ENCODE measurements at places on chromosomes 11 and 22.

DNA sequence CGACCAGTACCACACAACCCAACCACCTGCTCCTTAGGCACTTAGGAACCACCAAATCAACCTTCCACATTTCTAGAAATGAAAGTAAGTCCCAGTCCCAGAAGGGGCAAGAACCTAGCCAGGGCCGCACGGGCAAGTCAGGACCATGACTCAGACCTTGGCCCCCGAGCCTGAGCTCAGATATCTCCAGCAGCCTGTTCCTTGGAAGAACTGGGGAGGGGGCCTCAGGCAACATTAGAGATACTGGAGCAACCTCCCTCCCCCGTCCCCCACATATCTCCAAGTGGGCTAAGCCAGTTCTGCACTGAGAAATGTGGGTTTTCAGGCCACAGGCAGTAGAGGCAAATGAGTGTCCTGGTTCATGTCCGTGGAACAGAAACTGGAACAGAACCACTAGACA lies 7.7 kb downstream of the ARAP1 start:
- no peak for DNase-seq

- DNase-seq: no peak
Measured at GRCh38 chr11:77395460-77396173, 78.3 kb downstream of the PAK1 start.

GRCh38 chr11:130798801-130799200 lies 117.5 kb downstream of the SNX19 start:
- DNase-seq: no peak

DNA sequence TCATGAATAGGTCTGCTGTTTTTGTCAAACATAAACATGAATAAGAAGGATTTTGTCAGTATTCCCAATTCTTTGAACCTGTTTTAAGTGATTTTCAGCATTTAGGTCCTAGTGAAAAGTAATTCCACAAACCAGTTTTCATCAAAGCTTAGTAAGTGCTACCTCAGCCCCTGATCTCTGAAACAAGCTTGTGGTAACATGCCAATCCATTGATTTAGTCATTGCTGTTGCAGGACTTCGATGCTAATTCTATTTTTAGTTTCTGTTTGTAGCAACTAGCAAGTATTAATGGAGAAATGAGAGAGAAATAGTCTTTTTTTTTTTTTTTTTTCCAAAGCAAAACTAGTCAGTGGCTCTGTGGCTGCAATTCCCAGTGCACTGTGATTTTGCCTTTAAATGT lies 91.4 kb downstream of the JRKL start:
- DNase-seq: no peak

- no peak for DNase-seq
Measured at GRCh38 chr11:113396690-113397089, 9.1 kb downstream of the ANKK1 start.

DNA sequence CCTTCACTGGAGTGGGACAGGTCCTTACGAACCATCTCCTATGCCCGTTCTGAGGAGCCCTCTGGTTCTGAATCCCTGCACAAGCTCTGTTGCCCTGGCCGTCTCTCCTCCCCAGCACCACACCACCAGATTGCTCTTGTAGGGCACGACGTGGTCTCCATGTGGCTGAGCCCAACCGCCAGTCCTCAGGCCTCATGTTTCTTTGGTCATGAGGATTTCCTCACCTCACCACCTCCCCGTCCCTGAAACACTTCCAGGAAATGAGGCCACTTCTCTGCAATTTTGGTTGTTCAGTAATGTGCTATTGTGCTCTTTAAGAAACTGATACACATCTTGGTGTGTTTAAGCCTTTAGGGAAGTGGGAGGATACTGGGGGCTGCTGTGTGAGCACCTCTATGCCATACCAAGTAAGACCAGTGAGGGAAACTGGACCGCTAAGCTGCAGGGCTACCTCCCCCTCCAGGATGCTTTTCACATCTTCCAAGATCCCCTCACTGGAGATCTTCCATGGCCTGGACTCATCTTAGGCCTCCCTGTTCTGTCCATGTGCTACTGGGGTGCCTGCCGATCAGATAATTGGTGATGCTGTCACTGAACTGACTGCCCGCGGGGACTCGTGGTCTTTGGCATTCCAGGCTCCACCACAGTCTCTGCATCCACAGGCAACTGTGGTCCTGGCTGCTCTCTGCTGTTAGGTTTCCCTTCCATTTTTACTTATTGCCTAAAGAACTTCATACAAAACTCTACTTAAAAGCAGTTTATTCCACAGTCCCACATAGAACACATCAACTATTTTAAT lies 21.9 kb downstream of the DRICH1 start:
- no peak for DNase-seq

DNA sequence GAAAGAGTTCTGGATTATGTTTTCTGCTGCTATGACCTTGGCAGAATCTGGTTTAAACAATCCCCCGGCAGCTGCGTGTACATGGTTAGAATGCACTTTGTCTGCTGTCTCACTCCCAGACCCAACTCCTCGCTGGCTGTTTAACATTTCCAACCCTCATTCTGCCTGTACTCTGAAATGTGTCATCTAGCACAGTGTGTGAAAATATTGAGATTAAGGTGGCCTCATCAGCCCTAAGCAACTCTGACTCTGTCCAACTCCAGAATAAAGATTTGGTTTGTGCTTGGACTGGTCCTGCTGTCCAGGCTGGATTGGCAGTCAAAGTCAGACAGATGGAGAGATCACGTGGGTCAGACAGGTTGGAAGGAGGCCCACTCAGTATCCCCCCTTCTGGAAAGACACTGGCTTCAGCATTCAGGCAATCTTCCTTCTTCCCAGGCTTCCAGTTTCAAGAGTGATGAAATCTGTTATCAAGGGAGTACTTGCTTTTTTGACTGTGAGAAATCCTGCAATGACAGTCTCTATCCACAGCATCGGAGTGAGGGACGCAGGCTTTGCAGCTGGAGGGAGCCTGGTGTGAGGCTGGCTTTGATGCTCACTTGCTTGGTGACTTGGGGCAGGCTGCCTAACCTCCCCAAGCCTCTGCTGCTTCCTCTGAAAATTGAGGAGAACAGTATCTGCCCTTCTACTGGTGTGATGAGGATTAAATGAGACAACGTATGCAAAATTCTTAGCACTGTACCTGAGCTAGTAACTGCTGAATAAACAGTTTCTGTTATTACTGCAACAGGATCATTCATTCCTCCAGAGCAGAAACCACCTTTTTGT lies 29.8 kb downstream of the ABTB2 start:
- no peak for DNase-seq

DNA sequence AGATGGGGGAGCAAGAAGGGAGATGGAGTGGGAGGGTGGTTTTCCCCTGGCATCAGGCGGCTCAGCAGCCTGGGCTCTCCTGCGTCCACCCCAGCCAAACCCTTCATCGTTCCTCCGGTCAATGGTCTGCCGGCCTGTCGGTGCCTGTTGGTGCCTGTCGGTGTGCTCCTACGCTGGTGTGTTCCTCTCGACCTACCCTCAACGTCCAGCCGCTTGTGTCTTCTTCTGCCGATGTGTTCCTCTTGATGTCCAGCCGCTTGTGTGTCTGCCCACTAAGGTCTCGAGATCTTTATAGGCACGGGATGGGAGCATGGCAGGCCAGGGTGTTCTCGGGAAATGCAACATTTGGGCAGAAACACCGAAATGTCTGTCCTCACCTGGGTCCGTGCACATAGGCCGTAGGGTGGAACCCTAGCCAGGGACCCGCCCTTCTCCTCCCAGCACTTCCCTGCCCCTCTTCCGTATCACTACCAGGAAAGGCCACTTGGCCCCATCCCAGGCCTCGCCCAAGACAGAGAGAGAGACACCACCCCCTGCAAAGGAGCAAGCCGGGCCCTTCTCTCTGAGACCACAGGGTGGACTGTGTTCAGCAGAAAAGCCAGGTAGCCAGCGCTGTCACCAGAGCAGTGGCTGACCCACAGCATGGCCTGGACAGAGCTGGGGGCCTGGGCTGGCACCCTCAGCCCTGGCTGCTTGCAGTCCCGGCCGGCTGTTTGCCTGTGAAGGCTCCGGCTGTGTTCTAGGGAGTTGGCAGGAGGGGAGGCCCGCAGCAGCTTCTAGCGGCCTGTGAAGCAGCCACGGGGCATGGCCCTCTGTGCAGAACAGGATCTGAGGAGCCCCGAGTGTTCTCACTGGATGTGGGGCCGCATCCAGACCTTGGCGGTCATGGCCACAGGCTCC lies 61.6 kb upstream of the KCNQ1OT1 start:
- no peak for DNase-seq

DNA sequence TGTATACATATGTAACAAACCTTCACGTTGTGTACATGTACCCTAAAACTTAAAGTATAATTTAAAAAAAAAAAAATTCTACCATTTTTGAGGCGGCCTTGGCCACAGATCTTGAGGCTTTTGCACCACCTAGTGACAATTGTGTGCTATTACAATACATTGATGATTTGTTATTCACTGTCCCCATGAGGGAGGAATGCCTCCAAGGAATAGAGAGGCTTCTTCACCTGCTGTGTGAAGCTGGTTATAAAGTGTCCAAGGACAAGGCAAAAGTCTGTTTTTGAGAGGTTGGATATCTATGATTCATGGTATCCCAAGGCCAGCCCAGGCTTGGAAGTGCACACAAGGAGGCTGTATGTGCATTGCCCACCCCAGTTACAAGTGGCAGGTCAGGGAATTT lies 30.7 kb downstream of the SLC22A25 start:
- no peak for DNase-seq

- DNase-seq: no peak
Measured at GRCh38 chr22:42410708-42411107, 21.5 kb downstream of the NFAM1 start.

GRCh38 chr11:111265421-111265820 lies 19.9 kb downstream of the POU2AF2 start:
- no peak for DNase-seq

GRCh38 chr11:2091786-2092463 lies 47.3 kb downstream of the IGF2 start:
- no peak for DNase-seq

DNA sequence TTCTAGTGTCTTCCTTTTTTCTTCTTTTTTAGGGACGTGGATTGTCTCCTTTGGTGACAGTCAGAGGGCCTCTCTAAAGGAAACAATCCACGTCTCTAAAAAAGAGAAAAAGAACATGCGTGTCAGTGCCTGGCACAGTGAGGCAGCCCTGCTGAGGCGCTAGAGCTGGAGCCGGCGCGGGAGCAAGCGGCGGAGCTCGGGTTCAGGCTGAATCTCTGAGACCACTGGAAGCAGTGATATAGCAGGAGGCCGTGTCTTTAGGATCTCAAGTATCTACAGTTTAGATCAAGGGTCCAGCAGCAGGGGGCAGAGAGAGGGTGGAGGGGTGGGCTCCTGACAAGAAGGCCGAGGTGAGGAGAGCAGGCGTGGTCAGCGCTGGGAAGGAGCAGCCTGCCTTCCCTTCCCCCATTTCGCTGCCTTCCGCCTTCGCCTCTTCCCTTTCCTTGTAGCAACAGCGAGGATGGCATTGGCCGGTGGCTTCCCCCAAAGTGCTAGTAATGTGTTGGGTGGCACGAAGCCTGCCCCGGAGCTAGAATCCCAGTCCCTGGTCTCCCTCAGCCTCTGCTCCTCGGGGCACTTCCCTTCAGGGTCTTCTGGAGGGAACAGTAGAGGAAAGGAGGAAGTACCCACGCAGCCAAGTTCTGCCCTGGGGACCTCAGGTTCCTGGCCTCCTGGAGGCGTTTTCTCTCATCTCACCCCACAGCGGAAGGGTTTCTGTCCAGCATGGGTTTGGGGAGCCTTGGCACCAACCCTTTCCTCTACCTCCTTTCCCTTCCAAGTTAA lies 28.2 kb upstream of the RAB1B start:
- DNase-seq: no peak

DNA sequence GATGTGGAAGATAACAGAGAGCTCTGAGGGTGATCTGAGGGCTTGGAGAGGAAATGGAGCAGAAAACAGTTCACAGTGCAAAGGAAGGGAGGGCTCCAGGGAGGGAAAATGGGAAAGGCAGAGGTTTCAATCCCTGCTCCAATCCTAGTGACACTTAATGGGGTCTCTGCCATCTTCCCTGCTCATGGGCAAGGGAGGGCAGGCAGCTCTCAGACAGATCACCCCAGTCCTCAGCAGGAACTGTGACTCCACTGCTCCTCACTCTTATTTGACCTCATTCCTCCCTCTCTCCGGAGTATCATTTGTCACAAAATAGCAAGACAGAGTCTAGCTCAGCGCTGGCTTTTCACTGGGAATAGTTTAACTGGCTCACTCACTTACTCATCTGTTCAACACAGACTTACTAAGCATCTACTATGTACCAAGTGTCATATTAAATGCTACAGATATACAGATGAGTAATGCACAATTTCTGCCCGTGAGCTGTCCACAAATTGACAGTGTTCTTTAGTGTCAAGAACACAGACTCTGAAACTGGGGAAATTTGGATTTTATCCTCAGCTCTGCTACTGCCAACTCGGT lies 817.4 kb downstream of the OPCML start:
- DNase-seq: no peak

- no peak for DNase-seq
Measured at GRCh38 chr22:45322873-45323525, 13.3 kb downstream of the FAM118A start.

DNA sequence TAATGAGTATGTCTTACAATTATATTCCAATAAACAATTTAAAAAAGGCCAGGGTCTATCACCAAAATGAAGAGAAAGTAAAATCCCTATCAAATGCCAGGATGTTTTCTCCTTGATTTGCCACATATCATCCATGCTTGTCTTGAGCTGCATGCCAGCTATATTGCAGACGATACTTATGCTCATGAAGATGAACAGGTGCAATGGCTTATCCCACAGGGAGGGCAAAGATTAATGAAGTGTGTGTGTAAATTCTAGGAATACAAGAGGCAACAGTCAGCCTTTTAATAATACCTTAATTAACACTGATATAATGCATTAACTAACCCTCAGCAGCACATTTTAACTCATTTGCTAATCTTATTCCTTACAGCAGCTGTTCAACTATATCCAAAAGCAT lies 850.5 kb downstream of the KCNA4 start:
- no peak for DNase-seq

- DNase-seq: no peak
Measured at GRCh38 chr11:77037057-77037456, 2.9 kb downstream of the B3GNT6 start.

DNA sequence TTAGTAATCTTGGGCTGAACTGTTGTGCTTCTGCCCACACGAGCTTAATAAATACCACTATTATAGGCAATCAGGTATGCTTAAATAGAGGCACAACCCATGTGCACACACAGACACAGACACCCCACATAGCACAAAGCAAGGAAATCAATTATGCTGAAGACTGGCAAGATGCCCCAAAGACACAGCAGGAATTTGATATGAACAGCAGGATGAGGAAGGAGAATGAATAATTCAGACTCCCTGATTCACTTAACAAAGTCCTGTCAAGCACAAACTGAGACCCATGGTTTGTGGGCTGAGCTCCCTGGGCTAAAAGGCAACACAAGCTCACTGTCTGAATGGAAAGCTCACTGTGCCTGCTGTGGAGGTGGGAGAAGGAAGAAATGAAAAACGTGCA lies 42.5 kb downstream of the RBFOX2 start:
- no peak for DNase-seq

DNA sequence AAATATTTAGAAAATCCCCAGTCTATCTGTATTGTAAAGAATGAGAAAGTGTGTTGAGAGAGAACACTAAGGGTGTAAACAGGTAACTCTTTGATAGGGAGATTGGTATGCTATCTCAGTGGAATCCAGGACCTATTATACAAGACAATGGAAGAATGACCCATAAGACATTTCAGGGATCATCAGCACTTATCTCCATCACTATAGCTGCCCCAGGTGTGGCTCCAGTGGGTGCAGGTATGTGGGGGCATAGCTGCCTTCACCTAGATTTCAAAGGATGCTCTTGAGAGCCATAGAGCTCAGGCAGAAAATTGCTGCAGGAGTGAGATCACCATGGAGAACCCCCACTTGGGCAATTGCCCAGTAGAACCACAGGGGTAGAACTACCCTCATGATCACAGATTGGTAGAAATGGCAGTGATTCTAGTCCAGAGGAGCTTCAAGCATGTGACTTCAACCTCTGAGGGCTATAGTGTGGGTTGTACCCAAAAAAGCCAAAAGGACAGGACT lies 252.3 kb upstream of the TBCEL start:
- DNase-seq: no peak
